ENCODE measurements at places on chromosomes 12 and 14. TPM values are rescaled to one million over a fixed set of nuclear protein-coding genes. Genes with fewer than 3 reads are reported as not detected.
A peak's percentile ranks its signal among the peaks of the same experiment; 100 is the strongest.

DNA sequence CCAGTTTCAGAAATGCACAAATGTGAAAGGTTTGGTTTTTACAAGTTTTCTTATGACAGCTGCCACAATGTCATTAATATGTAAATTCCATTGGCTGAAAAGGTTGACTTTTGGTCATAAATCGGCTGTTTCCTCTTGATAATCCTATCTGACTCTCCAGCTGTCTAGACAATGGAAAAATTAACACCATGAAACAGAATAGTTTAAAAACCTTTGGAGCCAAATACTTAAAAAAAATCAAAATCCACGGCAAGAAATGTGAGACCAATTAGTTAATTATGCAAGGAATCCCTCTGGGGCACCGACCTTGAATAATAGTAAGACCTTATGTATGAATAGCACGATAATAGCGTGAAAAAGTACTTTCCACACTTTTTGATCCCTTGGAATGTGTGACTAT, 138.0 kb downstream of the ZNF664 start:
- DNase-seq = no peak

Gene PRKD1
- 3.0 TPM for total RNA-seq

Gene GLS2
- total RNA-seq = 7.3 TPM

- no peak for DNase-seq
Measured at GRCh38 chr12:117044790-117045159, 54.4 kb downstream of the TESC start.

DNA sequence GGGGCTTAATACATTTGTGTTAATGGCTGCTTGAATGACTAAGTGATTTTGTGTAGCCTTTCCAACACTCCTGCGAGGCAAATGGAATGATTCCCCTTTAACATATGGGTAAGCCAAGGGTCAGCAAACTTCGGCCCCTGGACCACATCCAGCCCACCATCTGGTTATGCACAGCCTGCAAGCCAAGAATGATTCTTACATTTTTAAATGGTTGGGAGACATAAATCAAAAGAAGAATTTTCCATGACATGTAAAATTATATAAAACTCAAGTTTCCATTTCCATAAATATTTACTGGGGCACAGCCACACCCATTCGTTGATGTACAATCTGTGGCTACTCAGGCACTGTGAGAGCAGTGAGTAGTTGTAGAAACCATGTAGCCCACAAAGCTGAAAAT, 9.0 kb downstream of the SLC8B1 start:
- DNase-seq = no peak

GRCh38 chr12:122371475-122372045, 50.9 kb downstream of the CLIP1 start:
- DNase-seq = no peak

Gene CD9
- total RNA-seq = 174 TPM

- no peak for DNase-seq
Measured at GRCh38 chr12:79934281-79935020, 446 bp downstream of the PPP1R12A start.

GRCh38 chr14:61472801-61473376, 151.5 kb downstream of the PRKCH start:
- DNase-seq = no peak

GRCh38 chr12:128314611-128315010, 47.6 kb downstream of the TMEM132C start:
- DNase-seq = no peak

- no peak for DNase-seq
Measured at GRCh38 chr12:106131676-106132075, 7.1 kb downstream of the NUAK1 start.

- DNase-seq = peak; percentile 35
Measured at GRCh38 chr14:51430079-51430478, 190.0 kb downstream of the TMX1 start.

Gene PACS2
- 62.0 TPM for total RNA-seq

GRCh38 chr14:23366426-23366921, 1.5 kb upstream of the EFS start:
- no peak for DNase-seq

DNA sequence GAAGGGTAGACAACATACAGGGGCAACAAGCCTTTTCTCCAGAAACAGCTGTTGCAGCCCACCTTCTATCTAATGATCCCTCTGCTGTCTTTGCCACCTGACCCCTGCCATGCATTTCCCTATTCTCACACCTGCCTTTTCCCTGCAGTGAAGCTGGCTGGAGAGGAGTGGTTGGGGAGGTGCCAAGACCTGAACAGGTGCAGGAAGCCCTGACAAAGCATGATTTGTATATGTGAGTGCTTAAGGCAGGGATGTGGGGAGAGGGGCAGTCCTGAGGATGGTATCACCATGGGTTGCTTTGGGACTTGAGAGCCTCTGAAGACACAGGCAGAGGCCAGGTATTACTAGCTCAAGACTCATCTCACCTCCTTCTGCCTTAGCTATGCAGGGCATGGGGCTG, 2.9 kb upstream of the PFDN5 start:
- no peak for DNase-seq

Gene GLIPR1L1
- not detected for total RNA-seq

Gene SERPINA1
- 5.4 TPM for total RNA-seq
